ENCODE measurements at places on chromosomes 12 and 14.

DNA sequence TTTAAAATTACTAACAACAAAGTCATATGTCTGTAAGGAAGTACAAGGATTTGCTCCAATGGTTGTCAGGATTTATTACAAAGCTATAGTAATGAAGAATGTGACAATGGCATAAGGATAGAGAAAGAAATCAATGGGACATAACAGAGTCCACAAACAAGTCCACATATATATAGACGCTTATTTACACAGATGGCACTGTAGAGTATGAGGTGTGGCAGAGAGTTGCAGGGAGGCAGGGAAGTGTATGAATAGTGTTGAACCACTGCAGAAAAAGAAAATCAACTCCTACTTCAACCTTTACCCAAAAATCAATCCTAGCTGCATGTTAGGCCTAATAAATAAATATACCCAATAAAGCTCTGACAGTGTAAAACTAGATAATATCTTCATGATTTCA, 21.3 kb downstream of the SOS2 start:
- peaks cover 10% of the 10 kb centered on the region for H3K4me1 ChIP-seq
- H3K36me3 ChIP-seq = peaks cover 22% of the 10 kb centered on the region
- no peak overlapping the region for H3K4me3 ChIP-seq
- H3K27me3 ChIP-seq = no peaks in the 10 kb centered on the region

DNA sequence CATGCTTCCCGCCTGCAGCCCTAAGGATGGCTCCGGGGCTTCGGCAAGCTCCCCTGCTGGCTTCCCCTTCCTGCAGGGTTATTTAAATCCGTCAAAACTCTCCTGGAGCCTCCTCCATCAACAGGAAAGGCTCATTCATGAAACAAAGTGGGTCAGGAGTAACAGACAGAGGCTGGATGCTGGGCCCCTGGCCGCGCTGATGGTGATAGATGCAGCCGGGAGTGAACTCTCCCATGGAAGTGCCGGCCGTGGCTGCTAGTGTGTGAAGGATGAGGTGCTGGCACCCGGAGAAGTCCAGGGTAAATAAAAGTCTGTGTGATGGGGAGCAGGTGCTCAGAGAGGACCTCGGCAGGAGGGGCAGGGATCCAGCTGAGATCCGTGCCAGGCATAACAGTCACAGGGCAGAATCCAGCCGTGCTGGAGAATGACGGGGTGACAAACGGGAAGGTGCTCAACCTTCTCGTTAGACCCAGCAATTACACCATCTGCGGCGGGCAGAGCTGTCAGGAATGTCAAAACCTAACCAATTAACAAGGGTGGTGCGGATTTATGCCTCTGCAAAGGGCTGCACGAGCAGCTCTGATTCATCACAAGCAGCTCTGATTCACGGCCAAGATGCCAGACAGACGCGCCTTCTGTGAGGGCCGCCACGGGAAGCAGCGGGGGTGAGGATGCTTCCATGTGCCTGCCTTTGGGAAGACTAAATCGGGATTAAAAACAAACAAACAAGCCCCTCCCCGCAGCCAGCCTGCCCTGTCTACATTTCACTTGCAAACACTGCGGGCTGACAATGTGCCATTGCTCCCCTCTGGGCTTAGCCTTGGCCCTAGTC, 55.6 kb downstream of the SYNE3 start:
- peak overlapping the region; percentile 68 for H3K4me3 ChIP-seq
- no peak overlapping the region for H3K27ac ChIP-seq
- no peaks in the 10 kb centered on the region for H3K36me3 ChIP-seq

DNA sequence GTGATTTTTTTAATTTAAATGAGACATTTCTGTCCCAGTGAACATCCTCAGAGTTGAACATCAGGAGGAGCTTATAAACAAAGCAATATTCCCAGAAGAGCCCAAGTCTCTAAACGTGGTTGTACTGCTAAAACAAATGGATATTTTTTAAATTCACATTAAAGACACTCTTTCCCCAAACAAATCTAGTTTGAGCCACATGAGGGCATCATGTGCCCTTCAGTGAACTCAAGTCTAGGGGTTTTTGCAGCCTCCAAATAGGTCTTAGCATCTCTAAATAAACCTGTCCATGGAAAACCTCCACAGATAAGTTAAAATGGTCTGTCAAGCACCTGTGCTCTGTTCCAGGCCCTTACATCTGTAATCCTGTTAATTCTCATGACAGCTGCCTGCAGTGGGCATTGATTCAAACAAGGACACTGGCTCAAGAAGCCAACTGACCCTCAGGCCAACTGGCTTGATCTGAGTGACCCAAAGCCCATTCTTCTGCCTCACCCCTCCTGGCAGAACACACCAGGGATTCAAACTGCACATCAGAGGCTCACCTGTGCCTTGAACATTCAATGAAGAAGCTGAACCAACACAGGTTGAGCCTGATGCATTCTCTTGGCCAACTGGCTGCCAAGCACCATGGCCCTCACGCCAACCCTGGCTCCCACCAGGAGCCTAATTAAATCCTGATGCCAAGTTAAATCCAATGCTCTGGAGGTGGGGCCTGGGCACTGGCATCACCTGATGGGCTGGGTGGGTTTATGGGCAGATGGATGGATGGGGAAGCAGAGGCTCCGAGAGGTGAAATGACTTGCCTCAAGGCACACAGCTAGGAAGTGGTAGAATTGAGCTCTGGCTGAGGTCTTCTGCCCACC, 8.6 kb downstream of the ISCU start:
- H3K36me3 ChIP-seq = peaks cover 22% of the 10 kb centered on the region
- no peak overlapping the region for H3K27ac ChIP-seq
- no peak overlapping the region for H3K4me3 ChIP-seq

DNA sequence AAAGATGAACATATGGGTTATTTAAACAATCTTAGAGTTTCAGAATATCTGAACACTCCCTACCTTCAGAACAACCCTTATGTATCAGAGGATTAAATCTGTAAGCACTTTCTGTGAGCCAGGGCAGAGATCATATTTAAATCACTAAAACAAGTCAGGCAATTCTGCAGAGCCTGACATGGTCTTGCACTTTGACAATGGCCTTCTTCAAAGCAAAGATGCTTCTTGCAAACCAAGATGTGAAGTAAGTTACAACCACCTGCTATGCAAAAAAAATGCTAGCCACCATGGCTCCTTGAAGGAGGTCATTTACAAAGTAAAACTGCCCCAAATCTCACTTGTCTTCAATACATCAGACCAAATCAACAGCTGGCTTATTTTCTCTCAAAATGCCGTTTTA, 3.2 kb downstream of the PPP1CC start:
- peak overlapping the region; percentile 99 for H3K4me3 ChIP-seq
- peaks cover 6% of the 10 kb centered on the region for H3K27me3 ChIP-seq

DNA sequence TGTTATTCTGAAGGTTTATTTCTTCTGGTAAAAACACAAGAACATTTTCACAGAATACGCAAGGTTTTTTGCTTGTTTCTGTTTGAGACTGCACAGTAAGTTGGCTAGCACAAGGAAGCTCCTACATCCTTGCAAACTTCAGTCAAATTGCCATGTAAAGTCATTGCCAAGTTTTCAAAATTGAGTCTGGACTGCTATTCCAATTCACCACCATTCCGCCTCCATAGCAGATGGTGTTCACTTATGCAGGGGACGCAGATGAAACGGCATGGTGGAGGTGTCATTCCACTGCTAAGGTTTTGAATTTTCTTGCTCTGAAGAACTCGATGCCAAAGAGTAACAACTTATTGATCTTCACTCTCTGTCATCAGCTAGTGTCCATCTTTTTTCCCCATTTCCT, 303.9 kb upstream of the SYT1 start:
- no peak overlapping the region for H3K27ac ChIP-seq
- no peaks in the 10 kb centered on the region for H3K27me3 ChIP-seq
- H3K4me3 ChIP-seq = no peak overlapping the region
- H3K4me1 ChIP-seq = peaks cover 6% of the 10 kb centered on the region

GRCh38 chr14:52305014-52305413, 9.1 kb upstream of the PTGER2 start:
- peaks cover 15% of the 10 kb centered on the region for H3K27me3 ChIP-seq
- H3K4me1 ChIP-seq = peaks cover 4% of the 10 kb centered on the region
- H3K36me3 ChIP-seq = no peaks in the 10 kb centered on the region
- no peak overlapping the region for H3K4me3 ChIP-seq
- no peak overlapping the region for H3K27ac ChIP-seq

GRCh38 chr14:38108681-38109080, 99.0 kb upstream of the SSTR1 start:
- no peak overlapping the region for H3K27ac ChIP-seq
- H3K4me1 ChIP-seq = no peaks in the 10 kb centered on the region
- H3K36me3 ChIP-seq = no peaks in the 10 kb centered on the region
- no peak overlapping the region for H3K4me3 ChIP-seq

- no peak overlapping the region for H3K27ac ChIP-seq
- H3K4me1 ChIP-seq = no peaks in the 10 kb centered on the region
- no peak for DNase-seq
- H3K36me3 ChIP-seq = no peaks in the 10 kb centered on the region
Measured at GRCh38 chr12:34404377-34405285, 382.3 kb downstream of the ALG10 start.

- no peak overlapping the region for H3K27ac ChIP-seq
- no peak for DNase-seq
- H3K4me1 ChIP-seq = peaks cover 11% of the 10 kb centered on the region
- no peak overlapping the region for H3K4me3 ChIP-seq
- H3K27me3 ChIP-seq = peaks cover 13% of the 10 kb centered on the region
Measured at GRCh38 chr14:92400579-92401444, 77.8 kb downstream of the SLC24A4 start.

GRCh38 chr12:4717806-4718205, 2.4 kb upstream of the GALNT8 start:
- H3K27ac ChIP-seq = no peak overlapping the region
- H3K4me3 ChIP-seq = no peak overlapping the region
- peaks cover 6% of the 10 kb centered on the region for H3K36me3 ChIP-seq
- H3K4me1 ChIP-seq = peaks cover 18% of the 10 kb centered on the region
- no peak for DNase-seq

- no peak for DNase-seq
- no peak overlapping the region for H3K27ac ChIP-seq
- H3K27me3 ChIP-seq = no peaks in the 10 kb centered on the region
- H3K36me3 ChIP-seq = peaks cover 62% of the 10 kb centered on the region
- no peak overlapping the region for H3K4me3 ChIP-seq
Measured at GRCh38 chr12:131735153-131735456, 24.2 kb downstream of the SFSWAP start.

DNA sequence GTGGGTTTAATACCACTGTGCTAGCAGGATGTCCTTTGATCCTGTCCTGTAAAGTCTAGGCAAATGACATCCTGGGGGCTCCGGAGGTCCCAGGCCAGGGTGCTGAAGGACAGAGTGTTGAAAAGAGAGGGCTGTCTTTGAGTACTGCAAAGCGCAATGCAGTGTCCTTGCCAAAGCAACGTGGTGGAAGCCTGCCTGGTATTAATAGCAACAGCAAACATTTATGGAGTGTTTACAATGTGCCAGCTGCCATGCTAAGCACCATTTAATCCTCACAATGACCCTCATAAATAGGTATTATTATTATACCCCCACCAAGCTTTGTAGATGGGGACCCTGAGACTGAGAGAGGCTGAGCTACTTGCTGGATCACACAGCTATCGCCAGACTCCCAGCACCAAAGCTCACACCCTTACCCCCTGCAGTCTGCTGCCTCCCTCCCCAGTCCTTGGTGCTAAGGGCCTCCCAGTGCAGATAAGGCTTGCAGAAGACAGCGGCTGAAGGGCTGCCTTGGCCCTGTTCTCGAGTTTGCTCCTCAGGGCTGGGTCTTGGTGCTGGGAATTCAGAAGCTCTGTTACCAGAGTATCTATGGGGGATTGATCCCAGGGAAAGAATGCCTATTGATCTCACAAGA, 427.7 kb downstream of the FUT8 start:
- no peak for DNase-seq
- peaks cover 8% of the 10 kb centered on the region for H3K27me3 ChIP-seq
- H3K27ac ChIP-seq = no peak overlapping the region
- H3K36me3 ChIP-seq = no peaks in the 10 kb centered on the region
- no peak overlapping the region for H3K4me3 ChIP-seq
- peaks cover 18% of the 10 kb centered on the region for H3K4me1 ChIP-seq

GRCh38 chr12:109110988-109111495, 5.3 kb upstream of the ACACB start:
- H3K36me3 ChIP-seq = peaks cover 33% of the 10 kb centered on the region
- DNase-seq = peak; percentile 86
- H3K4me3 ChIP-seq = peak overlapping the region; percentile 76
- H3K27me3 ChIP-seq = no peaks in the 10 kb centered on the region

GRCh38 chr12:45336331-45336730, 120.4 kb downstream of the ANO6 start:
- H3K27ac ChIP-seq = no peak overlapping the region
- peaks cover 17% of the 10 kb centered on the region for H3K36me3 ChIP-seq
- no peak for DNase-seq
- H3K4me1 ChIP-seq = no peaks in the 10 kb centered on the region
- H3K4me3 ChIP-seq = no peak overlapping the region

DNA sequence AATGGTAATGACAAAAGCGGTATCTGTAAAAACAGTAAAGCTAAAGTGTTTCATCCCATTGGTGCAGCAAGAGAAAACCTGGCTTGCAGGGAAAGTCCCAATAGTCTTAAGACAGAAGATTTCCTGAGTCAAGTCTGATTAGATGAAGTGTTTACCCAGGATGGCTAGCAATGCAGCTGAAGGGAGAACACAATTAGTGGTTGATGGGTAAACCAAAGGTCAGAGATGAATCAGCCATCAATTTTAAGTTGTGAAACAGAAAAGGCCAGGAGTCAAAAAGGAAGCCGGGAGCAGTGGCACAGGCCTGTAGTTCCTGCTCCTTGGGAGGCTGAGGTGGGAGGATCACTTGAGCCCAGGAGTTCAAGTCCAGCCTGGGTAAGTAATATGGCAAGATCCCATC, 52.6 kb downstream of the SEC23A start:
- H3K27me3 ChIP-seq = no peaks in the 10 kb centered on the region
- no peak overlapping the region for H3K27ac ChIP-seq
- H3K4me3 ChIP-seq = no peak overlapping the region
- DNase-seq = no peak
- peaks cover 89% of the 10 kb centered on the region for H3K36me3 ChIP-seq
- H3K4me1 ChIP-seq = no peaks in the 10 kb centered on the region

DNA sequence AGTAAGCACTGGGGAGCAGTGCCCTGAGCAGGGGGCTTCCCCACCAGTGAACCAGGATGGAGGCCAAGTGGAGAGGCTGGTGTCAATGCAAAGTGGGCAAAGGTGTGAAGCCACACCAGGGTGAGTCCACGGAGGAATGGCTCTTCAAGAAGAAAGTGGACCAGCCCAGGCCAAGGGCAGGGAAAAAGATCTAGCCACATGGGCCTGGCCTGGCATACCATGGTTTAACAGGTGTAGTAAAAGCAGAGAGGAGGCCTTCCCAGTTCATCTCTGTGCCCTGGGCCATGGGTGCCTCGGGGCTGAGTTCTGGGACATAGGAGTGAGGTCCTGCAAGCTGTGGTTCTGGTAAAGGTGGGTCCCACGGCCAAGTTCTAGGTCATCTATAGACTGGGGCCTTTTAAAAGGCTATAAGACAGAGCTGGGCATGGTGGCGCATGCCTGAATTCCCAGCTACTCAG, 153.4 kb downstream of the DPF3 start:
- peaks cover 86% of the 10 kb centered on the region for H3K4me1 ChIP-seq
- H3K27me3 ChIP-seq = peaks cover 10% of the 10 kb centered on the region
- DNase-seq = no peak

GRCh38 chr12:18472304-18472703, 211.0 kb downstream of the PIK3C2G start:
- no peak overlapping the region for H3K4me3 ChIP-seq
- no peak overlapping the region for H3K27ac ChIP-seq
- H3K27me3 ChIP-seq = peaks cover 6% of the 10 kb centered on the region
- H3K4me1 ChIP-seq = peaks cover 17% of the 10 kb centered on the region
- no peak for DNase-seq

All from nephron progenitor cell (in vitro differentiated cells).